ENCODE measurements at places on chromosomes 3 and 15.

DNA sequence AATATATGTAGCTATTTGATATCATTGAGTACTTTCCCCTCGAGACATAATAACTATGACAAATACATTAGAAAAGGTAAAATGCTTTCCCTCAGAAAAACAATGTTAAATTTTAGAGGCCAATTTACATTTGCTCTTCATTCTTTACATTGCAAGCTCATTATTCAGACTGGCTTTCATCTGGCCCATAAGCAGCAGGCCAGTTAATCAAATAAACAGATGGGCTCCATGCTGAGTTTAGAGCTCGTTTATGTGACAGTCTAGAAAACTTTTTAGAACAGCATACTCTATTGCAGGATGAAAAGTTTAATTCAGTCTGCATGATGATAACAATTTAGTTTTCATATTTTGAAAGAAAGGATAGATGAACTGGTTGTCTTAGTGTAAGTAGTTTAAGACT lies 150.6 kb downstream of the DUT start:
- no peak for DNase-seq

- DNase-seq: no peak
These were observed 30.2 kb downstream of the ZXDC start for GRCh38 chr3:126445506-126445905.

GRCh38 chr15:45101749-45102148 lies 12.2 kb downstream of the DUOX2 start:
- no peak for DNase-seq

DNA sequence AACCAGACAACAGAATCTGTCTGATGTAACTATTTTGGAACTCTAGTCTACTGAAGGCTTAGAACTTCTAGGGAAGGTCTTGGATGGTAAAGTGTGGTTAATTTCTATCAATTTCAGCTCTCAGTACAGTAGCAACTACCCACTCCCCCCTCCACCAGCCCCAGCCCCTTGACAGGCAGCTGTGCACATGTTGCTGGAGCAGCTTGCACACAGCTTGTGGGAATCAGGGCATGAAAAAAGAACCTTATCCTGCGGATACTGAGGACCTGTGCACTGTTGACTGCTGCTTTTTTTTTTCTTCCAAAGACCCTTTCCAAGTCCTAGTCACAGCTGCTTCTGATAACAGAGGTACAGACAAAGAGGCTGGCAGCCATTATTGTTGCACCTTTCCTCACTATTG lies 81.5 kb upstream of the UBP1 start:
- no peak for DNase-seq

GRCh38 chr3:126155280-126155640 lies 25.1 kb downstream of the ALDH1L1 start:
- DNase-seq: no peak

DNA sequence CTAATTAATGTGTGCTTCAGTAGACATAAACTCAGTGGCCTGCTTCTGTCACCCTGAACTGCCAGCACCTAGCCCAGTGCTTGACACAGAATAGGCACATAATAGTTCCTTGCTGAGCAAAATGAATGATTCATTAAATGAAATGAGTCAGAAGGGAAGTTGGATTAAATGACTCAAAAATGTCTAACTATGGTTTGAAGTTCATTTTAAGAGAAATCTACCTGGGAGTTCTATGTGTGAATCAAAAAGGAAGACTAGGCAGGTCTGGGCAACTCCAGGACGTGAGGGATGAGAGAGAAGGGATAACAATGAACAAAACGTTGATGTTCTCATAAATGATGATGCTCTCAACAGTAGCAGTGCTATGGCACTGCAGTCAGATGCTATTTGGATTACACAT lies 175.0 kb downstream of the CFAP20DC start:
- no peak for DNase-seq

DNA sequence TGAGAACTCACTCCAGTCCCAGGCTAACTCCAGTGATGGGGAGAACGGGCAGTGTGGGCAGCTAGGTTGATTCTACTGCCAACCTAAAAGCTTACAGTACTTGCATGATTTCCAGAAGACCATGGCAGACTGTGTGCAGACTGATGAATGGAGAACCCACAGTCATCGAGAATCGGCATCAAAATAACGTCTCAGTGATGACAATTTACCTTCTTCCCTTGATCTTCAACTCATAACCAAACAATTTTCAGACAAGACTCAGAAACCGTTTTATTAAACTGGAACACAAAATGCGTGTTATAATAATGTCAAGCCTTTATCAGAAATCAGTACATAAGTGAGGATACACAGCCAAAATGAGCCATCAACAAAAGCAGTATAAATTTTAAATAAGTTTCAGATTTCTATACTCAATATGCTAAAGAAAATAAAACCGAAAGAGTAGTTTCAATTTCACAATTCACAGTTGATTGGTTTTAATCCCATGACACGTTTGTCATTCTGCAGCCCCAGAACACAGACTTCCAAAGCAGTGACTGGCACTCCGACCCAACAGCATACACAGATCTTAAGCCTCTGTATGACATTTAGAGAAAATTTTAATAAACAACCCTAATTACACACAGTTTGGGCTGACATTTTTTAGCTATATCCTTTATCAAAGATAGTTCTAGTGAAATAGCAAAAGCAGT lies 54.5 kb downstream of the ZMAT3 start:
- DNase-seq: no peak

GRCh38 chr15:90885432-90886290 lies 1.4 kb downstream of the FES start:
- peak; percentile 88 for DNase-seq

GRCh38 chr15:52134502-52135144 lies 22.0 kb upstream of the BCL2L10 start:
- DNase-seq: no peak

- DNase-seq: no peak
These were observed 46.9 kb upstream of the CHD2 start for GRCh38 chr15:92853222-92853621.

DNA sequence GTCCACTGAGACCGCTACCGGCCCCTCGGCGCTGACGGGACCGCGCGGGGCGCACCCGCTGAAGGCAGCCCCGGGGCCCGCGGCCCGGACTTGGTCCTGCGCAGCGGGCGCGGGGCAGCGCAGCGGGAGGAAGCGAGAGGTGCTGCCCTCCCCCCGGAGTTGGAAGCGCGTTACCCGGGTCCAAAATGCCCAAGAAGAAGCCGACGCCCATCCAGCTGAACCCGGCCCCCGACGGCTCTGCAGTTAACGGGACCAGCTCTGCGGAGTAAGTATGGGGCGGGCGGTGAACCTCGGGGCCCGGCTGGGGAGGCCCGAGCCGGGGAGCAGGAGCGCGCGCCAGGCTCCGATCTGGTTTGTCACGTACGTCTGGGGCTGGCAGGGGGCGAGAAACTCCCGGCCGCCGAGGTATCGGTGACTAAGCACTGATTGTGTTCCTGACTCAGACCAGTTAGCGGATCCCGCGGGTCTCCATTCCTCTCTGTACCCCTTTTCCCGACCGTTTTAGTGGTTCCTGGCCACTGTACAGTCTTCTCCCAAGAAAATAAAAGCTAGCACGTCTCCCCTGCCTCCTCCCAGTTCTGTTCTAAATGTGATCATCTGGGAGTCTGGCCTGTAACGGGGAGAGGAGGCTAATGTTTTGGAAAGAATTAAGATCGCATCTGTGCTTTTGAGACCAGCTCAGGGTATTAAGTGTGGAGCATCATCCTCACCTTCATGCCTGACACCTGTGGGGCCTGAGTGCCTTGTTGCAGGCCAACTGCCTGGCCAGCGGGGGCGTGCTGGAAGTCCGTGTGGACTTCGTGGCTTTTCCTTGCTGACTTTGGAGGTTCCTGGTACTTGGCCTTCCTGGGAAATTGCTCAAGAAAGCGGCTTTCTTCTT lies 691 bp downstream of the MAP2K1 start:
- DNase-seq: peak; percentile 70

GRCh38 chr3:151145713-151146070 lies 57.3 kb downstream of the GPR171 start:
- no peak for DNase-seq

DNA sequence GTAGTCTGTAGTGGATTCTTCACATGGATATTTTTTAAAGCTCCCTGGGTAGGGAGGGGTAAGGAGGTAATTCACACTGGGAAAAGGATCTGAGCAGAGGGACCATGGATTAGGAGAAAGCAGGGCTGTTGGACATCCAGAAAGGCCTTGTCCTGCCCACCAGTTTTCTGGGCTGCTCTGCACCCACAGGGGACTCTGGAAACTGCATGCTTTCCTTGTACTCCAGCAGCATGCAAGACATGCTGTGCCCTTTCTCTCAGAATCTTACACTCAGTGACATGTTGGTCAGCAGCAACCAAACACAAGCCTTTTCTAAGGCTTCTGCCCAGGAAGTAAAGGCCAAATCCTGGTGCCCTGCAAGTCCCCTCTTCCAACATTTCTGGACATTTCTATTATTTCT lies 2.5 kb upstream of the FBN1 start:
- DNase-seq: no peak

GRCh38 chr3:78402720-78403119 lies 1362.8 kb downstream of the ROBO2 start:
- no peak for DNase-seq

- no peak for DNase-seq
These were observed 23.1 kb downstream of the LRRC31 start for GRCh38 chr3:169846458-169847193.
